Left colon (tissue), 2 donors: ENCODE measurements at places on chromosomes 1 and 21.

DNA sequence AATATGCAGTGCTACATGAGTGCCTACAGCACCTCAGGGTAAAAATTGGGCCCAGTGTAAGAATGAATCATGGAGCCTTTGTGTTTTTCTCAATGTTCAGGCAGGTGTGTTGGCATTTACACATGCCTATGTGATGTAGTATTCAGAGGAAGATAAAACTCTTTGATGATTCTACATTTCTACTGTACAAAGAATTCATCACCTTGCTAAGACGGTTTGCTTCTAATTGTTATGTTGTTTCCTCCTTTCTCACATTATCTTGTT, 867.3 kb downstream of the TTLL7 start:
- DNase-seq: no peak

DNA sequence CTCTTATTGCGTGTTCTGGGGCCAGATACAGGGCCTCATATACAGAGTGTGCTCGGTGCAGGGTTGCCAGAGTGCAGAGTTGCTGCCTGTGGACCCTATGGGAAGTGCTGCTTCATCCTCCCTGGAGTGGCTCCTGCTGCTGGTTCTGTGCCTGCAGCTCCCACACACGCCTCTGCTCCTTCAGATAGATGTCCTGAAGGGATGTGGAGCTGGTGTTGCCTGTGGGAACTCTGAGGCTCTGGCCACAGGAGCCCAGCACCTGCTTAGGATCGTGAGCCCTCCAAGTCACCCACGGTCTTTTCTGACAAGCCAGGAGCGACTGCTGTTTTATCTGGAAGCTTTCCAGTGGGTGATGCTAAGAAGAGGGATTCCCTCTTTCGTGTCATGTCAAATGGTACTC, 120.5 kb downstream of the CAMTA1 start:
- DNase-seq: no peak

DNA sequence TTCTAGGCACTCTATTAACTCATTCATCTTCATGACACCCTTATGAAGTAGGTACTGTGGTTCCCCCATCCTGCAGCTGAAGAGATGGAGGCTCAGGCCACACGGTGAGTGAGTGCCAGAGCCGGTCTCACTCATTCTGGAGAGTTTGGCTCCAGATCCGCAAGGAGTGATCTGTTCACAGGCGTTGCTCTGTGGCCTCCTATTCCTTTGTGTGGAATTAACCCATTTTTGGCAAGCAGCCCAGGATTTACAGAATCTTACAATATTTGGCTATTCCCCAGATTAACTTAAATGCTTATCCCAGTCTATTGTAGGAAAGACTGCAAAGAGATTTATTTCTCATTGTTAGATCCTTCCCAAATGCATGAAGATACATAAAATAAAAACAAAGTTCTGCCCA, 29.6 kb downstream of the KIAA0040 start:
- DNase-seq: no peak

- no peak for DNase-seq
Observed at GRCh38 chr1:83697961-83698360, 301.0 kb downstream of the TTLL7 start.

DNA sequence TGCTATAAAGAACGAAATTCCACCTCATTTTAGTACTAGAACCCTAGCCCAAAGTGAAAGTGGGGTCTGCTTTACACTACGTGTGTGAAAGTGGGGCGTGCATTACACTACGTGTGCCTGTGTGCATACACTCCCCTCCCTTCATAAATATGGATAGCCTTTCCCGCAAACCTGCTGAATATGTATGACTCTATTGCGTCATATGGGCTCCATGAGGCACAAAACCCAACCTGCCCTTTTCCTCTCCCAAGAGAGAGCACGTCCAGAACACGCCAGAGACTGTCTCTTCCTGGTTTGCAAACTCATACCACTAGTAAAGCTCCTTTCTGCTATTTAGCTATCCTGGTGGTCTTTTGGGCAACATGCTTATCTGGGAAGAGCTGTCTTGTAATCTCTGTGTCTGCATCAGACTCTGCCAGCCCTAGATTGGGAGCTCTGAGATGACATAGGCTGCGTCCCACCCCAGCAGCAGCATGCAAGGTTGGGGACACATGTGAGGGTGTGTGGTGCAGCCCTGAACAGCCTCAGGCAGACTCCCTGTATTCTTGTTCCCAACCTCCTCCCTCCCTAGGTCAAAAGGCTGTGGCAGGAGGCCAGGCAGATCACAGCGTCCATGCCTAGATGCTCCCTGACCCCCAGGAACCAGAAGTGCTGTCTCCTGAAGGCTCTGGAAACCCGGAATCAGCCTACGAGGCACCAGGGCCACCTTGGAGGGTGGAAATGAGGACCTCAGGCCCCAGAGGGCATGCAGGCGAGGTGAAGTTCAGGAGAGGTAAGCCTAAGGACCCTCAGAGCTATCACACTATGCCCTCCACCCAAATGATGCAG, 12.3 kb upstream of the PADI1 start:
- DNase-seq: no peak

DNA sequence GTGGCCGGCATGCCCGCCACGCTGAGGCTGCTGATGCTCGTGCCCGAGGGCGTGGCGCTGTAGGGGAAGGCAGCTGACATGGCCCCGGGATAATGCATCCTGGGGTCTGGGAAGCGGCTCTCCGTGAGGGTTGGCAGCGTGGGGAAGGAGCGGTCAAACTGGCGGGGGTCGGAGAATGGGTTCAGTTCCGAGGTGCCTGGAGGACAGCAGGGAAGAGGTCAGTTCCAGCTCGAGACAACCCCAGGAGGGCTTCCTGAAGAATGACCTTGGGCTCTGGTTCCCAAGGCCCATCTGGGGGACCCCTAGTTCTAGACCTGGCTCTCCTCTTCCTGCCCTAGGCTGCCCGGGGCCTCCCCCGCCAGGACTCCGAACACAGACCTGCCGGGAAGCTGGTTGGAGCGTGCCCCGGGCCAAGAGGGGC, 27.6 kb downstream of the RUNX3 start:
- DNase-seq: no peak

- DNase-seq: no peak
Observed at GRCh38 chr21:14620152-14620551, 74.0 kb upstream of the SAMSN1 start.

DNA sequence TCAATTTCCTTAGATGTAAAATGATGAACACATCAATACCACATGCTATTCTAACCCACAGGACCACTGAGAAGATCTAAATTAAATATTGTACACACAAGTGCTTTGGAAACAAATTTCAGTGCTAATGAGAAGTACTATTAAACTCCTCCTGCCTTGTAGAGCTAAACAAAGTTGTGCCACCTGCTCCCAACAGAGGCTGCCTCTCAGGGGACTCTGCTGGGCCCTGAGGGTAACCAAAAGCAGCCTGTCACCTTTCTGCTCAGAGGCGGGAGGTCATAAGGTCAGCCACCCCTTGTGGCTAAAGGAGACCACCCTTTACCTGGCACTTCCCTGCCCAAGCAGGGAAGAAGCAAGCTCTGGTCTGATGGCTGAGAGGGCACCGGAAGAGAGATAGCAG, 6.3 kb downstream of the SLC9A1 start:
- no peak for DNase-seq

GRCh38 chr1:52913014-52913413, 8.5 kb downstream of the ECHDC2 start:
- no peak for DNase-seq

DNA sequence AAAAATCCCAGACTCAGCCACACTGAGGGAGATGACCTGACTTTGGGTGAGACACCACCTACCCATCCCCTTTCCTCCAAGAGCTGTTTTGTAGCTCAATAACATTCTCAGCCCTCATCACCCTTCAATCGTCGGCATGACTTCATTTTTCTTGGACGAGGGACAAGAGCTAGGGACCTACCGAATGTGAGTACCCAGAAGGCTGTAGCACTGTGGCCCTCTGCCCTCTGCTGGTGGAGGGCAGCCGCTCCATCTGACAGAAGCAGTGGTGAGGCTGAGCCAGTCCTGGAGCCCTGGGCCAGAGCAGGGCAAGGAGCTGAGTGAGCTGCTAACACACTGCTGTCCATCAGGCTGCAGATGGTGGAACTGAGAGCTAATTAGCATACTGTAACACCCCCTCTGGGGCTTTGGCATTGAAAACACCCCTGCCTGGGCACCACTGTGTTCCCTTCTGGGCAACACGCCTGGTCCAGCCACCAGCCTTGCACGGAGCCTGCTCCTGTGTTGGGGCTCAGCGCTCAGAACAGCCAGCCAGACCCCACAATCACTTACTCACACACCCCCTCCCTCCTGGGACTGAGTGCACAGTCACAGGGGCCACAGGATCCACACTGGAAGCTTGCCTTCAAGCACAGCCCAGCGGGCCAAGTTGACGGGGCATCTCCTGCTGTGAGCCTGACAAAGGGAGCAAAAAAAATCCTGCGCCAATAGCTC, 18.3 kb upstream of the ALPL start:
- DNase-seq: peak; percentile 26

DNA sequence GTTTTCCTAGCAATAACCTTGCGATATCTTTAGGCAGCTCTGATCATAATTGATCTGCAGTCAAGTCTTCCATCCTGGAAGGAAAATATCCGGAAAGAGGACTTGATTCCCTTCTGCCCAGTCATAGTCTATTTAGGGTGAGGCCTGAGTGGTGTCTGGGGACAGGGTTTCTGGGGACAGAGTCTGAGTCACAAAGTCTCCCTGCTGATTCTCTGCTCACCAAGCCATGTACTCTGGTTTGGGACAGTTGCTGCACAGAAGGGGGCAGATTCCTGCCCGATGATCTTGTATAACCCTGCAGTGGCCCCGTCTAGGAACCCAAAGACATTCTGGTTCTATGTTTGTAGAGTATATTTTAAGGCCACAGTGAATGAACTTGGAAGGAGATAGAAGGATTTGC, 178.8 kb downstream of the KCNJ6 start:
- no peak for DNase-seq

- no peak for DNase-seq
Observed at GRCh38 chr1:182993746-182994145, 29.5 kb upstream of the LAMC1 start.

DNA sequence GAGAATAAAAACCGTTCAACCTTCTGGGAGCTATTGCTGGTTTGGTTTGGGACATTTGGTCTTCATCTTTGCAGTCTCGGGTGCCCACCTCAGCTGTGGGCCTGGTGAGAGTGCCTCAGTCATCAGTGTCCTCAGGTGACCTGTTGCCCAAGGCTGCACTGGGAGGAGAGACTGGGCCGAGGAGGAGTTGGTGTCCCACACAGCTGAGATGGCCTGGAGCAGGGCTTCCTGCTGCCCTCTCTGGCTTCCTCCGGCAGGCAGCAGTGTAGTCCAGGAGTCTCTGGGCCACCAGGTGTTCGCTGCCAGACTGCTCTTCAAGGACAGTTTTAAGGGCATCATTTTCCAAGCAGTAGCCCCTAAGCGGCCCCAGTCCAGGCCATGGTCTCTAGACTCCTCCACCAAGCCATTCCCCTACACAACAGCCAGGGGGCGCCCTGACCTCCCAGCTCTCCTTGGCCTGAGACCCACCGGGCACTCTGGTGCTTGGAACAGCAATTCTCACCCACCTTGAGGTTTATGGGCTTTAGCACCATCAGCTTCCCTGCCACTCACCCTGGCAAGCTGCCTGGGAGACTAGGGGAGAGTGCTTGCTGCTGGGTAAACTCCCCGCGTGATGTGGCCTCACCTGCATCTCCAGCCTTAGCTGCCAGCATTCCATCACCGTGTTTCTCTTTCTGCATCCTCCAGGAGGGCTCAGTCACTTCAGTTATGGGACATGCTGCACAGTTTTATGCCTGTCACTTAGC, 9.1 kb upstream of the SYTL1 start:
- DNase-seq: no peak

- DNase-seq: peak; percentile 69
Observed at GRCh38 chr1:227766015-227766634, 30.9 kb downstream of the SNAP47 start.

GRCh38 chr1:56097713-56098112, 481.6 kb downstream of the PLPP3 start:
- no peak for DNase-seq

GRCh38 chr1:226656201-226656600, 82.9 kb downstream of the ITPKB start:
- DNase-seq: peak; percentile 69

DNA sequence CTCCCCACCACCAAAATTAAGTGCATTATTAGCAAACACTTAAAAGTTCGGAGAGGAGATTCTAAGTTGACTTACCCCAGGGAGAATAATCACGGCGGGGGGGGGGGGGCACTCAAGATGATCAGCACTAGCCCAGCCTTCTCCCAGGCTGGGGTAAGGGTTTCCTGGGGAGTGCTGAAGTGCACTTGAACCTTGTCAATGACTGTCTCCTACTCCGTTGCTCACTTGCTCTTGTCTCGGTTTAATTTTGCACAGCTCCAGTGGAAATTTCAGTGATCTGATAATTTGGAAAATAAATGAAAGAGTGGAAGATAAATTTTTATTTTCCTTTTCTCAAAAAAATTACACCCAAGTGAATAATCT, 59.2 kb downstream of the PBX1 start:
- no peak for DNase-seq

- no peak for DNase-seq
Observed at GRCh38 chr1:192527950-192528349, 47.6 kb upstream of the RGS1 start.

DNA sequence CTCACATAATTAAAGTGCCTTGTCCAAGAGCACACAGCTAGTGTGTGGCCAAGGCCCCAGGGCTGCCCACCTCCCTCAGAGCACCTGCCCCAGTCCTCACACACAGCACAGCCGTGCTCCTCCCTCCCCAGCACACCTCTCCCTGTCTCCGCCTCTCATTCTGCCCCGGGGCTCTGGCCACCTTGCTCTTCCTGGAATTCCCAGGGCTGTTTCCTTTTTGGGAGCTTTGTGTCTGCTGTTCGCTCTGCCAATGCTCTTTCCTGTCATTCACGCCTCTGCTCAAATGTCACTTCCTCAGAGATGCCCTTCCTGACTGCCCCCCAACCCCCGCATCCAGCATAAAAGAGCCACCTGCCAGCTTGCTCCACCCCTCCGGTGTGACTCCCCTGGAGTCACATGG, 13.3 kb downstream of the SLC6A17 start:
- no peak for DNase-seq

DNA sequence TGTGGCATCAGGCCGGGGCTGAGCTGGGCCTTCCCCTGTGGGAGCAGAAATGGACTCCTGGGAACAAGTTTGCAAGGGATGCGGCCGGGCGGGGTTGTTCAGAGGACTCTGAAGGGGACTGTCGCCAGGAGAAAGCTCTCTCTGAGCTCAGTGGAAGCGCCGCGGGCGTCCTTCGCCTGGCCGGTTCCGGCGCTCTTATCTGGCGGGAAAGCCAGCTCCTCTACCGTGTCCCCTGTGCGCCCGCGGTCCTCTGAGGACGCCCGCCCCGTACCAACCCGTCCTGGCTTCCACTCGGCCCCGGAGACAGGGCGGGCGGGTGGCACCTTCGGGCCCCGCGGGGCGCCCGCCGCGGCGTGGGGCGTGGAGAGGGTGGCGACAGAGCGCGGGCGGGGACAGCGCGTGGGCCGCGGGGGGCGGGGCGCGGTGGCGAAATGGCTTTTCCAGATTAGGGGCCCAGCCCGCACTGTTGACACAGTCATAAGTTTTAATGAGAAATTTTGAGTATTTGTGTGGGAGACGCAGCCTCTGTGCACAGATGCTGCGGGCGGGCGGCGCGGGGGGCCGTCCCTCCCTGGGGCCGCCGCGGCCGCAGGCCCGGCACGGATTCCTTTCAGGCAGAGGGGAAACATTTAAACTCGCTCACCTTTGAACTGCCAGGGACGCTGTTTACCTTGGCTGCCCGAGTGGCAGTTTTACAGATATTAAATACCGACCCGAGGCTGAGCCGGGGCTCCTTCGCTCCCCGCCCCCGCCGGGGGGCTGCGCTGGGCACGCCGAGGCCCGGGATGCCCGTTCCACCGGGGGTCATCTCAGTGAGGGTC, 70.2 kb downstream of the FOXD2 start:
- DNase-seq: peak; percentile 35
